LHCN-M2 (cell line): ENCODE measurements at places on chromosomes 7 and 10.

DNA sequence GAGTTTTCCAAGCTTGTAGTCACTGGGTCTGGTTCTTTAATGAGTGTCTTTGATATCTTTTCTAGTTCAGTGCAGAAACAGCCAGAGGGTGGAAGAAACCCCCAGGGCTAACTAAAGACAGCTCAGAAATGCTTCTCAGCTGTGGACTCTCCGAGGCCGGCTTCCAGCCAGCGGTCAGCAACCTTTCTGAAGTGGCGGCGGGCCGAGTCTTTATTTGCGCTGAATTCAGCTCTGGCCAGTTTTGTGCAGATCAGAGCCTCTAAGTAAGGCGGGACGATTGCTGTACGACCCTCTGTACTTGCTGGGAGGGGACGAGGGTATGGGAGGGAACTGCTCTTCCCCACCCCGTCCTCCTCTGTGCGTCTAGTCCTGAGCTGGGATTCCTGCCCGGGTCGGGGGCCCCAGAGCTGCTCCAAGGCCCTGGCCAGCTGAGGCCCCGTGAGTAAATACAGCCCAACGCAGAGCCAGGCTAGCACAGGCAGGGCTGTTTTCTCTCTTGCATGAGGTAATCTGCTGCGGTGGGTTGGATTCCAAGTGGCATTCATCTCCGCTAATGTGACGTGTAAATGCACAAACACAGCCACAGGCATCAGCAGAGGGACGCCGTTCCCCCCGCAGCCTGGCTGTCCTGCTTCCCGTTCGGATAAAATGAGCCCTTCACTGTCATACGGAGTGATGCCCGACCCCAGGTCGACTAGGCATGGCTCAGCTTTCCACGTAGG is 159.8 kb downstream of the PIP4K2A start:
- no peak for DNase-seq

DNA sequence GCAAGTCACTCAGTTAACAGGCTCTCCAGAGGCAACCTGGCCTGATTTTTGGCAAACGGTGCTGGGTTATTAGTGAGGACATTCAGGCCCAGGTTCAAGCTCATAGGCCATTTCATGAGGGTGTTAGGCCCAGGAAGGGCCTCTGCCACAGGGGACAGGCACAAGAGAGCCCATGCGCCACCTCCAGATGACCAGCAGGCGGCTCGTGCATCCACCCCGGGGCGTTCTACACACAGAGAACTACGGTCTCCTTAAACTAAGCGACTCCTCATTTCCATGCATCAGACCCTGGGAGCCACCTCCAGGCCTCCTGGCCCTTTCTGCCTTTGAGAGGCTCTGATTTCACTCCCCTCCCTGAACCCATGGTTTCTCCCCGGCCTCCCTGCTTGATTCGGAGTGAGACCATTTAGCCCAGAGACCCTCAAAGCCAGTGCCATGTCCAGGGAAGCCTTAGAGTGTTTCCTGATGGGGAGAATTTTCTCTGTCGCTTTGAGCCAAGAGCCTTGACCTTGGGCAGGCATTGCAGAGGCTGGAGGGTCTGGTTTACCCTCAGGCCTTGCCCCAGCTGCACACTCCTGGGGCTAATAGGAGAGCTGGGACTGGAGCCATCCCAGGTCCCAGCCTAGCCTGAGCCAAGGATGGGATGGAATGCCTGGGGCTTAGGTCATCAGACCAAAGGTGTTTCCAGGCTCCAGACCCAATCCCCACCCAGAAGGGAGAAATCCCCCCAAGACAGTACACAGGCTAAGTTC is 188.0 kb downstream of the GRID1 start:
- DNase-seq, result no peak

DNA sequence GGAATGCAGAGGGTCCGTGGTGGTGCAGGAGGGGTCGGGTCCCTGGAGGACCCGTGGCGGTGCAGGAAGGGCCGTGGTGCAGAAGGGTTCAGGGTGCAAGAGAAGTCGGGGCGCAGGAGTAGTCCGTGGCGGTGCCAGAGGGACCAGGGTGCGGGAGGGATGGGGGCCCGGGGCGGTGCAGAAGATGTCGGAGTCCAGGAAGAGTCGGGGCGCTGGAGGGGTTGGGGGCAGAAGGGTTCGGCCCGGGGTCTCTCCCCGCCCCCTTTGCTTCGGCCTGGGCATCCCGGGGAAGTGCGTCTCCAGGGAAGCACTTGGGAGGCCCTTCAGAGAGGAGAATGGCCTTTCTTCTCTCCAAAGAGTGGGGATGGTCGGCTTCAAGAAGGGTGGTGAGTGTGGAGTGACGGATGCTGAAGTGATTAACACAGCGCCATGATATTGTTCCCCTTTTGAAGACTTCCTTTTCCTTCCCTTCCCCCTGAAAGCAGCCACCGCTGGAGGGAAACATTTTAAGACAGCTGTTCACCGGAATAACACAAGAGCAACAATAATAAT is 997 bp downstream of the WDR37 start:
- no peak for DNase-seq

- DNase-seq, result no peak
Measured at GRCh38 chr7:88772776-88773175, 13.3 kb downstream of the ZNF804B start.

- DNase-seq, result peak; percentile 19
Measured at GRCh38 chr10:49761789-49762565, at the start of gene OGDHL. Gene OGDHL, minus strand, starts transcription at chr10:49762323. Its CDS starts 3,731 bp downstream, at chr10:49758592.
